NCI-H446 (cell line): ENCODE measurements at places on chromosomes 4 and X.

DNA sequence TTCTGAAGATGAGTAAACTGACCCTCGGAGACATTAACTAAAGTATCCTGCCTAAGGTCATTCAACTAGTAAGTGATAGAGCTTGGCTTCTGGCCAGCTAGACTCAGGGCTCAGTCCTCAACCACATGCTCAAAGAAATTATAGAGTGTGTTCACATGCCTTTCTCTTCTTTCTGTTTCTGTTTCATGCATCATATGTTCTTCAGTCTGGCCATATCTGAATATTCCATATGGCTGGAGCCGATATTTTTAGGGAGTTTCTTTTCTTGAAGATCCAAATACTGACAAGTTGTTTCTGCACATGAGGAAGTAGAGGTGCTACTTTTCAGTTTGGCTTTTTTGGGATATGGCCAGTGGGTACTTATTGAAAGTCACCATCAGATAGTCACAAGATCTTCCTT is 44.9 kb downstream of the MMRN1 start:
- peak; percentile 80 for DNase-seq

DNA sequence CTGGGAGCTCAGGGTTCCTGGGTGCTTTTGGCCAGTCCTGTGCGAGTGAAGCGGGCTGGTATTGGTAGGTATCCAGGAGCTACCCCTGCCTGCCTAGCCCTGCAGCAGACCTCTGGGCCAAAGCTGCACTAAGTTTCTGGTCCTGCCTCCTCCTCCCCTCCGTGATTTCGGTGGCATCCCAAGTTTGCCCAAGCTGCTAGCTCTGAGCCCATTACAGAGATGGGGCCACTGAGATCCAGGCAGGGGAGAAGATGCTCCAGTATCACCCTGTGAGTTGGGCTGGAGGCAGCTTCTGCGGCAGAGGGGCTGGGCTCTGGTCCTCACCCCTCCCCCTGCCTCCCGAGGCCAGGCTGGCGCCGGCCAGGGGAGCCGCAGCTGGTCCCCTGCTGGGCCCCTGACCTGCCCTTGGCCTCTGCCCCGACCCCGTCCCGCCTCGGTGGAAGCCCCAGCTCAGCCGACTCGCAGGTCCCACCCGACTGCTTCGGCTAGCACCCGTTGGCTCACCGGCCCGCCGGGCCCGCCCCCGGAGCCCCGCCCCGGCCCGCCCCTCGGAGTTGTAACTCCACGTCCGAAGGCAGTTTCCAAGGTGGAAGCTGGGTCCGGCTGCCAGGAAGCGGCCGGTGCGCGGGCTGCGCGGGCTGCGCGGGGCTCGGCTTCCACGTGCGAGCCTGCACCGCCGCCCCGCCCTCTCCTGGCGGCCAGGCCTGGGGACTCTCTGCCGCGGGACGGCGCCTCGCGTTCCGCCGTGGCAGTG is at the start of gene DUSP9:
DUSP9 (plus strand) TSS at position 584 of the 754 bp plus-strand sequence. CDS start 751 bp downstream, outside the sequence.
- DNase-seq = peak; percentile 33

DNA sequence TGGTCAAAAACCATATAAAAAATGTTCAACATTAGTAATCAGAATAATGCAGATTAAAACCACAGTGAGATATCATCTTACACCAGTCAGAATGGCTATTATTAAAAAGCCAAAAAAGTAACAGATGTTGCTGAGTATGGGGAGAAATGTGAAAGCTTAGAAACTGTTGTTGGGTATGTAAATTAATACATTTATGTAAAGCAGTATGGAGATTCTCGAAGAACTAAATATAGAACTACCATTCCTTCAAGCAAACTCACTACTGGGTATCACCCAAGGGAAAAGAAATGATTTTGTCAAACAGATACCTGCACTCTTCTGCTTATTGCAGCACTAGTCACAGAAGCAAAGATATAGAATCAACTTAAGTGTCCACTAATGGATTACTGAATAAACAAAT is 576.4 kb upstream of the EPHA5 start:
- DNase-seq = no peak

- no peak for DNase-seq
Observed at GRCh38 chr4:162682651-162683050, 484.0 kb downstream of the NAF1 start.

GRCh38 chr4:41418444-41418843 is 119.5 kb upstream of the LIMCH1 start:
- DNase-seq = peak; percentile 30

- peak; percentile 17 for DNase-seq
Observed at GRCh38 chrX:132612821-132613564, 124.2 kb upstream of the MBNL3 start.

- no peak for DNase-seq
Observed at GRCh38 chr4:181939199-181939945, 303.8 kb upstream of the TENM3 start.

- DNase-seq = peak; percentile 42
Observed at GRCh38 chr4:149264093-149264733, 551.4 kb downstream of the IQCM start.

GRCh38 chr4:2771264-2771663 is 15.1 kb upstream of the TNIP2 start:
- no peak for DNase-seq

- no peak for DNase-seq
Observed at GRCh38 chr4:178808106-178808505, 1365.9 kb upstream of the AGA start.

DNA sequence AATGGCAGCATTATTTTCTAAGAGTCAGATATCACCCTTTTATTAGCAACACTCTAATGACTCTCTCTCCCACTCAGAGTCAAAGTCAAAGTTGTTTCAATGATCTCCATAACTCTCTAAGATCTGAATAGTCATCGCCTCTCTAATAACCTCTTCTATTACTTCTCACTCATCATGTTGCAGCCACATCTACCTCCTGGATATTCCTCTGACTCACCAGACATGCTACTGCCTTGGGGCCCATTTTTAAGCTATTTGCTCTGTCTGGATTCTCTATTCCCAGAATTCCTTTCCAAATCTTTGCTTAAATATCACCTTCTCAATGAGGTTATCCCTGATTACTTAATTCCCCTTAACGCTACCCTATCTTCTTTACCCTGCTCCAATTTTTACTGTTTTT is 391.8 kb upstream of the MAGEB16 start:
- DNase-seq = no peak

- DNase-seq = no peak
Observed at GRCh38 chr4:176729489-176729888, 63.2 kb downstream of the VEGFC start.

DNA sequence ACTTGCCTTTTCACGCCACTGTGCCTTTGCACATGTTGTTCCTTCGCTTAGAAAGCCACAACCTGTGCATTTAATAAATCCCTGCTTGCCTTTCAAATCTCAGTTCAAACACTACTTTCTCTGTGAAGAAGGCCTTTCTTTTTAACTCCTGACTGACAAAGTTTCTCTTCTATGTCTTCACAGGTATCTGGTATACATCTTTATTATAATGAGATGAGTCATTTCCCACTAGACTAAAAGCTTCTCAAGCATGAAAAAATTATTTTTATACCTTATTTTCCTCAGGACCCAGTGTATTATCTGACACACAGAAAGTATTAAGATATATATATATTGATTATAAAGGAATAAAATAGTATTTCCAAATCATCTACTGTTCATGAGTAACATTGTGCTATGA is 189.9 kb downstream of the TBCK start:
- DNase-seq = no peak

- no peak for DNase-seq
Observed at GRCh38 chr4:6200922-6201362, 593 bp upstream of the JAKMIP1 start.

DNA sequence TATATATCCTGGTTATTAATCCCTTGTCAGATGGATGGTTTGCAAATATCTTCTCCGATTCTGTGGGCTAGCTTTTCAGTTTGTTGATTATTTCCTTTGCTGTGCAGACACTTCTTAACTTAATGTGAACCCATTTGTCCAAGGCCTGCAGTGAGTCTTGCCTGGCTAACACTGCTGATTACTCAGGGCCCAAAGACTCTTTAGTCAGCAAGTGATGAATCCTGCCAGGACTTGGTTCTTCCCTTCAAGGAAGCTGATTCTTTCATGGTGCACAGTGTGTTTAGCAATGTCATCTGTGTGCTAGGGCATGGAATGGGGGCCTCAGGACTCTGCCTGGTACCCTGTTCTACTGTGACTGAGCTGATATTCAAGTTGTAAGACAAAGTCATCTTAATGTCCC is 81.8 kb upstream of the TEX13A start:
- DNase-seq = no peak

- no peak for DNase-seq
Observed at GRCh38 chr4:4574792-4575191, 32.9 kb upstream of the STX18 start.

DNA sequence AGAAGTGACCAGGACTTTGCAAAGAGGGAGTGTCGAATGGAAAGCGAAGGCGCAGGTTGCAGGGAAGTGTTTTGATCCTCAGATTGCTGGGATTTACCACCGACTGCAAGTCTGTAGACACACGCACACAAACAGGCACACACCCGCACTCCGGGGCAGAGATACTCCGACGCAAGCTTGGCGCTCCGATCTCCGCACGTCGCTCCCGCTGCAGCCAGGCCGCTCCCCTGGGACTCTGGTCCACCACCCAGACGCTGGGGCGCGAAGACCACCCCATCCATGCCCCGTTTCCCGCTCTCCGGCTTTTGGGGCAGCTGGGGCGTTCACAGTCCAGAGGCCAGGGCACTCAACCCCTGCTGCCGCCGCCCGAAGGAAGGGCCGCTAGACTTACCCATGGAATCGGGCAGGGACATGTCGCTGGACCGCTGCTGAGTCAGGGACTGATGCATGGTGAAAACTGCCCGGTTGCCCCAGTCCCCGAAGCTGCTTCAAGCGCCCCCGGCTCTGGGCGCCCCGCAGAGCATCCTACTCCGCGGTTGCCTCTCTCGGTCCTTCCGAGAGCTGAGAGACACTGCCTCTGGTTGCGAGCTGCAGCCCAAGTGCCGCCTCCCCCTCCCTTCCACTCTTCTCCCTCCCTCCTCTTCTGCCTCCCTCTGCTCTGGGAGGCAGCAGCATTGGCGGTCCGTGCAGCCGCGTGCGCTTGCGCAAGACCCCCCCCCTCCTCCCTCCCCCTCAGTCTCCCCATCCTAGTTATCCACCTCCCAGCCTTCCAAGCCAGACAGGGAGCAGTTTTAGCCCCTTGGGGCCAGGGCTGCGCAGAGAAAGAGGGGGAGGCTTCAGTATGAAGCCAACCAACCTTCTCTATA is at the start of gene TMEM255A:
TMEM255A (minus strand) TSS at position 601 of the 866 bp plus-strand sequence; CDS start at position 449, 152 bp downstream.
- DNase-seq = no peak

DNA sequence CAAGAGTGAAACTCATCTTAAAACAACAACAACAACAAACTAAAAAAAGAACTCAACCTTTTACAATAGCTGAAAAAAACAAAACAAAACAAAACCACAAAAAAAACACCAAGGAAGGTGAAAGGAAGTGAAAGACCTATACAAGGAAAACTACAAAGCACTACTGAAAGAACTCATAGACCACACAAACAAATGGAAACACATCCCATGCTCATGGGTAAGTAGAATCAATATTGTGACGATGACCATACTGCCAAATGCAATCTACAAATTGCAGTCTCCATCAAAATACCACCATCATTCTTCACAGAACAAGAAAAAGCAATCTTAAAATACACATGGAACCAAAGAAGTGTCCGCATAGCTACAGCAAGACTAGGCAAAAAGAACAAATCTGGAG is 41.5 kb upstream of the FGF2 start:
- DNase-seq = no peak

DNA sequence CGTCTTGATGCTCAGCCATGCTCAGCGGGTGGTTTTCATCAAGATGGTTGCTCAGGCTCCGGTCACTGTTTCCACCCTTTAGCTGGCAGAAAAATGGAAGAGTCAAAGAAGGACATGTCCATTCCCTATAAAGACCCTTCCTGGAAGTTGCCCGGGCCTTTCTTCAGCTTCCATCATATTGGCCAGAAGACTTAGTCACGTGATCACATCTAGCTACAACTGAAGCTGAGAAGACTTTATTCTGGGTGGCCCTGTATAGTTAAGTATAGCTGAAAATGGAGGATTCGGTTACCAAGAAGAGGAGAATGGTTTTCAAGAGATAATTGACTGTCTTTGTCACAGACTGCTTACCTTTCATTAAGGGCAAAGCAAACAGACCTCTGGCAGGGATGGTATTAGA is 296.7 kb upstream of the CASK start:
- no peak for DNase-seq

DNA sequence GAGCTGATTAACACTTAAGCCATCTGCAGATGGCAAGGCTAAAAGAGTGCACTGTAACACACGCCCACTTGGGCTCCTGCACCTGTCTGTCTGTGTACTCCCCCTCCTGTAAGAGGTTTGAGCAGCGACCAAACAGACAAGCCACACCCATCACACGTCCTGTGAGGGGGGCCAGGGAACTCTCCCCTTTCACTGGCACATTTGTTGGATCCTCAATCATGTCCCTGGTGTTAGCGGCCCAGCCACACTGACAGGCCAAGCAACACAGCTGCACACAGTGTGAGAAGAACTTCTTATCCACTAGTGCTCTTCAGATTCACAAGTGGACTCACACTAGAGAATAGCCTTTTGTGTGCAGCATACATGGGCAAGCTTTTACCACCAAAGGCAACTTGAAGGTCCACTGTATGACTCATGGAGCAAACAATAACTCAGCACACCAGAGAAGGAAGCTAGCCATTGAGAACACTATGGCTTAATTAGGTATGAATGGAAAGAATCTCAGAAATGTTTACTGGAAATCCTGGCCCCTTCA is 29.1 kb upstream of the UTP14A start:
- no peak for DNase-seq

GRCh38 chr4:30903502-30904214 is 183.5 kb downstream of the PCDH7 start:
- no peak for DNase-seq

DNA sequence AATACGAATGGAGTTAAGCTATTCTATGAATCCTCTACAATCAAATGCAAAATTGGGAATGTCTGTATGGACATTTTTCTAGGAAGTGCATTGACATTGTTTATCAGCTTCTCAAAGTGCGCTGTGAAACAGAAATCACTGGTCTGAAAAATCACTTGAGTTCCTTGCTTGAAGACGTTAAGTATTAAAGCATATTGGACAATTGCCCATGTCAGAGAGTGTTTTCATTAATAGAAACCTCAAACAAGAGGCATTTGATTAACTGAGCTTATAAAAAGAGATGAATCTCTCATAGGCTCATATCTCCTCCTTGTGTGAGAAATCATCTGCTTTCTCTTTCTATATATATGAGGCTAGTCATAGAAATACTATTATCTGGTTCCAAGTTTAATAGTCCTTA is 692.1 kb upstream of the POU3F4 start:
- DNase-seq = no peak

DNA sequence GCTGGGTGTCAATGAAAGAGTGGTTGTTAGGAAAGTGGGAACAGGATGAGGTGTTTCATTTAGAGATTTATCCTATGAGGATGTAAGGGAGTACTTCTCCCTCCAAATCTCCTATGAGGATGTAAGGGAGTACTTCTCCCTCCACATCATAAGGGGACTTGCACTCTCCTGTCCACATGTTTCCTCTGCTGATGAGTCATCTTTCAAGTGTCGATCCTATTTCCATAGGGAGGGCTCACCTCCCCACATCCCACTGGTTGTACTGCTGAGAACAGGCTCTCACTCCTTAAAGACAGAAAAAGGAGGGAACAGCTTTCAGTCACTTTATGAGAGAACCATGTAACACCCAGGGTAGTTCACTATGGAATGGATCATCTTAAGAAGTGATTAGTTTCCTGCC is 65.0 kb downstream of the INPP4B start:
- peak; percentile 17 for DNase-seq
